Left renal cortex interstitium (tissue), 4 donors: ENCODE measurements at places on chromosomes 13 and 19.

- DNase-seq = no peak
These were observed 91.7 kb downstream of the ATP8A2 start for GRCh38 chr13:25463496-25463895.

GRCh38 chr19:389255-389934 is 19.6 kb downstream of the C2CD4C start:
- no peak for DNase-seq

DNA sequence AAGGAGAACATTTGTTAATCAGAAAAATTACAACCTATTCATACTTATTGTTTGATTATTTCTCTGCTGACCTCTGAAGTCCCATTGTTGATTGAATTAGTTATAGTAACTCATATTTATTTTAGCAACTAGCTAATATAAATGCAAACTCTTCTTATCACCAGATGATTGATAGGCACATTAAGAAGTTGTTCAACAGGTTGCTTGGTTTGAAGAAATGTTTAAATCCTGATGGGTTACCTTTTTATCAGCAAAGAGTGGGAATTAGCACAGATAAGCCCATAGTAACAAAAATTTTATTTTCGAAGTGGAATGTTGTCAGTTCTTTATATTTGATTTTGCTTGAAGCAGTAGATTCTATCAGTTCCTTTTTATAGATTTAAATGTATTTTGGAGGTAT is 44.4 kb downstream of the KLF5 start:
- DNase-seq = no peak

GRCh38 chr19:43408043-43408442 is 6.6 kb upstream of the TEX101 start:
- DNase-seq = no peak

GRCh38 chr13:80166352-80166751 is 174.6 kb downstream of the SPRY2 start:
- no peak for DNase-seq

- DNase-seq = no peak
These were observed 10.6 kb upstream of the FOXO1 start for GRCh38 chr13:40677064-40677463.

GRCh38 chr13:94174009-94174408 is 305.5 kb downstream of the DCT start:
- DNase-seq = no peak

DNA sequence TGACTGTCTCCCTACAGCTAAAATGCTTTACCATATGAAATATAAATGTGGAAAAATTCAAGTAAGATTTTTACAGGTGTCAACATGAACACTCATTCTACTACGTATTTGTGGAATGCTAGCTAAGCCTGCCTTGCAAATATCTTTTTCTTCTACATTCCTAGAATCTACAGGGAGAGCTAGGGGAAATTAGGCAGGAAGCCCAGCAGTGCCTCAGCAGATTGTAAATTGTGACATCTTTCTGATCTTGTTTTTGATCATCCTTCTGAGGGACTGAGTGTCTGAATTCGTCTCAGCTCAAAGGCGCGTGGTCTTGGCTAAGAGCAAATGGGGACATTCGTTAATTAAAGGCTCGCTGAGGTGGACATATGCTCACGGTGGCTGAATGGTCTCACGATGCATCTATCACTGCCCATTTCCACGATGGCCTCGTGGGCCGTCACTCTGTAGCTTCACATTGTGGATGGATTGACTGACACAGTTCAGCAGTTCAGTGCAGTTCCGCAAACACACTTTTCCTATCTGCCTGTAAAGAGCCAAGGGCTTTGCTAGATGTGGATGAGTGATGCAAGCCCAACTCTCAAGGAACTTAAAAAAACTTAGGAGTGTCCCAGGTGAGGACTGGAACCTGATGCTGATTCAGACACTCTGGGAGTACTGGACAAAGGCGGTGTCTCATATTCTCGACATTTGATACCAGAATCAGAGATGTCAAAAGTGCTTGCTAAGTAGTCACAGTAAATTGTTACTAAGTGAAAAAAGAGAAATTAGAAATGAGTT is 562.5 kb downstream of the EFNB2 start:
- DNase-seq = no peak

DNA sequence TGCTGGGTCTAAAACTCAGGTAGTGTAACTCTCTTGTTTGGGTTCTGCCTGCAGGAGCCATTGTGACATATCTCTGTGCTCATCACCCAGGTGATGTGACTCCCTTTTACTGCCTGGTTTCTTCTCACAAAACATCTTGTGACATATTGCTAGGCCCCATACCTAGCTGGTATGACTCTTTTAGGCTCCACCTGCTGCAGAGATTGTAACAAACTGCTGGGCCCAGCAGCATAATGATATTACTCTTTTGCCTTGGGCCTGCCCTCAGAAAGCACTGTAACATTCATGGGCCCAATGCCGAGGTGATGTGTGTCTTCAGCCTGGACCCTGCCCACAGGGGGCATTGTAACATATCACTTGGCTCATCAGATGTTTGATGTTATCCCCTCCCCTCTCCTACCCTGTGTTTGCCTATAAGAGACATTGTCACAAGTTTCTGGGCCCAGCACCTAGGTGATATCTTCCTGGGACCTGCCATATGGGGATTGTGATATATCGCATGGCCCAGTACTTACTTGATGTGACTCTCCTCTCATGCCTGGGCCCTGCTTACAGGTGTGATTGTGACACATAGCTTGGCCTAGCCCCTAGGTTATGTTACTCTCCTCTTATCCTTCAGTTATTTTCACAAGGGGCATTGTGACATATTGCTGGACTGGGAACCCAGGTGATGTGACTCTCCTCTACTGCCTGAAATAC is 18.0 kb upstream of the ZNF681 start:
- DNase-seq = no peak

GRCh38 chr19:8612807-8613171 is 2.3 kb upstream of the ADAMTS10 start:
- no peak for DNase-seq

GRCh38 chr19:8357007-8357521 is 6.9 kb upstream of the ANGPTL4 start:
- no peak for DNase-seq

DNA sequence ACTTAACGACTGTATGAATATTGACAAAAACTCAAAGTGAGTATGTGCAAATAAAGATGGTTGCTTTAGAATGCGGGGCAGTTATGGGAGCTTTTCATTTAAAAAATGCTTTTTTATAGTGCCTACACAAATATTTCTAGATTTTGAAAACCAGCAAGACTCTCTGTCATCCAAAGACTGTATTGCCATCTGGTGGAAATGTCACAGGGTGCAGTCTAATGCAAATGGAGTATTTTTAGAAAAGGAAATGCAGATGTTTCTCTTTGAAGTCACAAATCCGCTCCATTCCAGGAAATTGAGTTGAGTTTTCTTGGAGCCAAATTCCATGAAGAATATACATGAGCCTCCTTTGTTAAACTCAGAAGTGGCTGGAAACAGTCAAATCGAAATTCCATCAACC is 2.3 kb upstream of the C1QTNF9B start:
- no peak for DNase-seq

- DNase-seq = no peak
These were observed 38.1 kb downstream of the CCDC169 start for GRCh38 chr13:36259361-36260137.

GRCh38 chr19:795073-795611 is 2.1 kb upstream of the PTBP1 start:
- DNase-seq = no peak

GRCh38 chr19:35703343-35703742 is 1.0 kb upstream of the ZBTB32 start:
- DNase-seq = no peak

GRCh38 chr19:1066251-1066747 is 668 bp upstream of the ARHGAP45 start:
- DNase-seq = no peak

GRCh38 chr13:27962128-27962841 is 6.8 kb downstream of the CDX2 start:
- no peak for DNase-seq

- no peak for DNase-seq
These were observed 1388.0 kb downstream of the EFNB2 start for GRCh38 chr13:105147461-105147860.

- no peak for DNase-seq
These were observed 1.1 kb downstream of the TNNI3 start for GRCh38 chr19:55156202-55157063.

DNA sequence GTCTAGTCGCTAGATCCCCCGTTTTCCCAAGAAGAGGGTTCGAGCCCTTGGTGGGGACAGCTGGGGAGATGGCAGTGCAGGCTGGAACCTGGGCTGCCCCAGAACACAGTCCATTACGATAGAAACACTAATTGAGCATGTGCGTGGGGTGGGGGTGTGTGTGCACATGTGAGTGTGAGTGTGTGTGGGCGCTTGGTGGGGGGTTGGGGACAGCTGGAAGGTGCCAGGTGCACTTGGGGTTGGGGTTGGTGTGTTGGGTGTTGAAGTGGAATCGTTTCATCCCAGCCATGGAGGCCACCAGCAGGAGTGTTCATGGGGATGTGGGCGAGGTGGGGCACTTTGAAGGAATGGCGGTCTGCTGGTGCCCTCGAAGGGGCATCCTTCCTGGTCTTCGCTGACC is 18.1 kb upstream of the NPAS1 start:
- no peak for DNase-seq

GRCh38 chr13:33004511-33004910 is 11.7 kb upstream of the KL start:
- no peak for DNase-seq

DNA sequence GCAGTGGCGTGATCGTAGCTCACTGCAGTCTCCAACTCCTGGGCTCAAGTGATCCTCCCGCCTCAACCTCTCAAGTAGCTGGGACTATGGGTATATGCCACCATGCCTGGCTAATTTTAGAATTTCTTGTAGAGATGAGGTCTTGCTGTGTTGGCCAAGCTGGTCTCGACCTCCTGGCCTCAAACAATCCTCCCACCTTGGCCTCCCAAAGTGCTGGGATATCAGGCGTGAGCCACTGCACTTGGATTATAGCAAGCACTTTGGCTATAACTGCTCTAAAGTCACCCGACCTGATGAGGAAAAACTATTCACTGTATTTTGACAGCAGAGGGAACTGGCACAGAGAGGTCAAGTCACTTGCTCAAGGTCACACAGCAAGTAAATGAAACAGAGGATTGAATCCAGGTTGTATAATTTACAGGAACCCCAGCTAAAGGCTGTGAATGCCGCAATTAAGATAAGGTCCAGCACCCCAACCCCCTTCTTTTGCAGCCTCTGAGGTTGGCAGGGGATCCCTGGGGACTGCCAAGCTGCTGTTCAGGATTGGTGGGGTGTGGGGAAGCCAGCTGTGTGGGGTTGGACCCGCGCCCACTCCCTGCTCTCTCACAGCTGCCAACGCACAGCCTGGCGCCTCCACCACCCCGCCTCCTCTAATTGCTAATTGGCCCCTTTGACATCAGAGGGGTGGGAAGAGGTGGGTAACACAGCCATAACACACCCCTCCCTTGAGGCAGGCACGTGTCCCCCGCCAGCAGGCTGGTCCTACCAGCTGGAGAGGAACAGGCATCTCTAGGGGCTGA is 6.0 kb downstream of the TMIGD2 start:
- DNase-seq = no peak

DNA sequence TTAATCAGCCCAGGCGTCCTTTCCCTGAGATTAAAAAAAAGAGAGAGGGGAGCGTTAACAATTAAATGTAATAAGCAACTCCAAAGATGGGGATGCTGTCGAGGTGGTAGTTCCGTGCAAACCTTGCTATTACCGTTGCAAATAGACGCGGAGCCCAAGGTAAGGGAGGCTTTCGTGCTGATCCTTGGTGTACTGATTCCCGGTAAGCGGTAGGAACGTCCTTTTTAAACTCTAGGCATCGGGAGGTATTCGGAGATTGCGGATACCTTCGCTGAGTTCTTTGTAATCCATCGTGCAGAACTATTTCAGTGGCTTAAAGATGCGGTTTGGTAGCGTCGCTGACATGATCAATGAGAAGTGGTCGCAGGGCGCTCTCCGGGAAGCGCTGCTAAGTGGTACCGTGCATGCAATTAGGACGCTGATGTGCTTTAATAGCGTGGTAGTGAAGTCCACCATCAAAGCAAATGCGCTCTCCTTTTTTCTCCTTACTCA is 3.1 kb downstream of the SLITRK5 start:
- DNase-seq = no peak

GRCh38 chr19:2374808-2375207 is 14.7 kb downstream of the TMPRSS9 start:
- DNase-seq = no peak

DNA sequence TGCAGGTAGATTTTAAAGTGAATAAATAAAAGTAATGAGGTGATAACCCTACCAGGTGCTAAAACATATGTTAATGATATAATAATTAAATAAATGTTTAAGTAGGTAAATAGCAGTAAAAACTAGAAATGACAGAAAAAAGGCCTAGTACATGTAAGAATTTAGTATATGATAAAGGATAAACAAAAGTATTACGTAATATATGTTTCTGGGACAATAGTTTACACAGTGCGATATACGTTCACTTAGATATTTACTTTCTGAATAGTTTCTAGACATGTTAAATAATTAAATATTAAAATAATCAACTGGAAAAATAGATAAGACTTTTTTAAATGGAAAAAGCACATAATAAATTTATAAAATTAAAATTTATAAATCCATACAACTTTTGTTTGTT is 340.9 kb downstream of the LIG4 start:
- DNase-seq = no peak

DNA sequence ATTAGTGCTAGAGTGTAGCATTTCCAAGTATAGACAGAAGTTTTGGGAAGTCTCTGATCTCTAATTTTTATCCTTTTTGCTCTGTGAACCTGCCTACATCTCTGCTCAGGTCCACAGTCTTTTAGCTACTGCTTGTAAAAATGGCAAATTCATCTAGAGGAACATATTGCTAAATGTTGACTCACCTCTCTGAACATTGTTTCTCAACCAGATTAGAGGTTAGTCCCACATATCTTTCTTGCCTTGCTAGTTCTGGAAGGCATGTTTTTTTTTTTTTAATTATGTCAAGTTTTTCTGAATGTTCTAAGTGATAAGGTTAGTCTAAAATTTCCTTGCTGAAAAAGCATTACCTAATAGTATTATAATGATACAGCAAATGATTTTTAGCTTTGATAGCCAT is 2889.6 kb upstream of the PCDH20 start:
- DNase-seq = no peak

DNA sequence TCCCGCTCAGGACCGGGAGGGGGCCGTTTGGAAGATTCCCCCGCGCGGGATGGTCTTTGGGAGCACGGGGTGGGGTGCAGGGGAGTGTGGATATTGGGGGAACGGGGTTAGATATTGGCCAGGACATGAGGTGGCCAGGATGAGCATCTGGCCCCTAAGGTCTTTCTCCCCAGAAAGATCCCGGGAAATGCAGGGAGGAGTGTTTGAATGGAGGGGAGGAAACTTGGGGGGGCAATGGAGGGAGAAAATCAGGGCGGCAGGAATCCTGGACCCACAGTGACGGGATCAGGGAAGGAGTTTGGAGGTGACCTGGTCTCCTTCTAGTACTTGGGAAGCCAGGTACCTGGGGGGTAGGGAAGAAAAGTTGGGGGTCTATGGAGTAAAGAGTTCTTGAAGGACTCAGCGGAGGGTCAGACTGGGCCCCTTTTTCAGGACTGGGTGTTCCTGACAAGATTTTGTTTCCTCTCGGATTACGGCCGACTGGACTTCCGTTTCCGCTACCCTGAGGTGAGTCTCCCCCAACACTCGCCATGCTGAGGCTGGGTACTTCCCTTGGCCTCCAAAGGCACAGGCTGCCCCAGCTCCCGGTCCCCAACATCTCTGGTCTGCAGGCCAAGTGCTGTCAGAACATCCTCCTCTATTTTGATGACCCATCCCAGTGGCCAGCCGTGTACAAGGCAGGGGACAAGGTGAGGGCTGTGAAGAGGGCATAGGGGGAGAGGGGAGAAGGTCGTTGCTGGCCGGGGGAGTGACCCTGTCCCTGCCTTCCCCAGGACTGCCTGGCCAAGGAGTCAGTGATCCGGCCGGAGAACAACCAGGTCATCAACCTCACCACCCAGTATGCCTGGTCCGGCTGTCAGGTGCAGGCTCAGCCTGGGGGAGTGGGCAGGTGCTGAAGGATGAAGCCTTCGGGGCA is 989 bp downstream of the TMEM145 start:
- DNase-seq = no peak
